Activated CD8-positive, alpha-beta memory T cell treated with anti-CD3 and anti-CD28 coated beads for 1 hour (primary cell): ENCODE measurements at places on chromosomes 7 and 10.

GRCh38 chr7:39741942-39742623 lies 118.7 kb downstream of the RALA start:
- DNase-seq, result peak; percentile 12

DNA sequence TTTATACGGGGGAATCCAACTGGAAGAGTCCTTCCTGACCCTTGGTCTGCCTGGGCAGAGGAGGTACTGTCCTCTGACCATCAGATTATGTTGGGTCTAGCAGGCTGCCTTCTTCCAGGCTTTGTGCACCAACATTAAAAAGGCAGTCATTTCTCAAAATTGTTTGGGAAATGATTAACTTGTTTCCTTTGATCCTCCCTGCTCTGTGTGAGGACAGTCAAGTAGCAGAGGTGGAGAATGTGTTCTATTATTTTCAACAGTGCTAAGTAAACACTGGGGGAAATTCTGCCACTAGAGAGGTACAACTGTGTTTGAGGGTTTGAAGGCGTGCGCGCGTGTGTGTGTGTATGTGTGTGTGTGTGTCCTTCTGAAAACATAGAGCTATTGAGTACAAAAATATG lies 20.6 kb downstream of the ACSL5 start:
- DNase-seq, result no peak

DNA sequence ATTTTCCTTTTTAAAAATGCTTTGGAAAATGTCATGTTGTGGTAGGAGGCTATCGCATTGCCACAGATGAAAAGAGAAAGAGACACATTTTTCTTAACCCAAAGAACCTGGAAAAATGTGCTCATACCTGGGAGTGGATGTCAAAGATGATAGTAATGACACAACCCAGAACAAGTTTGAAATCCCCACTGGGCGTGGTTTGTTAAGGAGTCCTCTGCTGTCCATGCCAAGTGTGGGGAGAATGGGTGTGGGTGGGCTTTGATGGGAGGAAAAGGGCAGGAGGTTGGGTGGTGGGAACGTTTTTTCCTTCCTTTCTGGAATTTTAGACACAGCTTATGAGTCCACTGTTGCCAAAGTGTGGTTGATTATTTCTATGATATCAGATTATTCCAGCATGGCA lies 10.9 kb downstream of the OPTN start:
- no peak for DNase-seq

GRCh38 chr10:70598857-70599295 lies 3.7 kb downstream of the PRF1 start:
- DNase-seq, result no peak

- no peak for DNase-seq
These were observed 47.7 kb upstream of the LYZL1 start for GRCh38 chr10:29240986-29241660.

GRCh38 chr7:109579901-109580300 lies 1010.2 kb downstream of the DNAJB9 start:
- no peak for DNase-seq

DNA sequence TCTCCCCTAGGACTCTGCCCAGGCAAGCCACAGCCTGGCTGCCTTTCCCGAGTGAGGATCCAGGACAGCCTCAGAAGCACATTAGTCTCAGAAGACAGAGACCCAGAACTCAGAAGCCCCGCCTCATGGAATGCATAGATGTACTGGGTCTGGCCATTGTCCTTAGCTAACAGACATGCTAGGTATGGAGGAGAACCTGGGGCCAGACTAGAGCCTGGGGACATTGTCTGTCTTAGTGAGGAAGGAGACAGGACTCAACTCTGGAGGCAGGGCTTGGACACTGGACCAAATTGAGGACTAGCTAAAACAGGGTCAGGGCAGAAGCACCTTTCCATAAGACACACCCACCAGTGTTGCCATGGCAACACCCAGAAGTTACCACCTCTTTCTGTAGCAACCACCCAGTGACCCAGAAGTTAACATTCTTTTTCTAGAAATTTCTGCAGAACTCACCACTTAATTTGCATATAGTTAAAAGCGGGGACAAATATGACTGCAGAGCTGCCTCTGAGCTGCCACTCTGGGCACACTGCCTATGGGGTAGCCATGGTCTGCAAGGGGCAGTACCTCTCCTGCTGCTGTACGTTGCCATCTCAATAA lies 27.5 kb downstream of the TLX1 start:
- no peak for DNase-seq

DNA sequence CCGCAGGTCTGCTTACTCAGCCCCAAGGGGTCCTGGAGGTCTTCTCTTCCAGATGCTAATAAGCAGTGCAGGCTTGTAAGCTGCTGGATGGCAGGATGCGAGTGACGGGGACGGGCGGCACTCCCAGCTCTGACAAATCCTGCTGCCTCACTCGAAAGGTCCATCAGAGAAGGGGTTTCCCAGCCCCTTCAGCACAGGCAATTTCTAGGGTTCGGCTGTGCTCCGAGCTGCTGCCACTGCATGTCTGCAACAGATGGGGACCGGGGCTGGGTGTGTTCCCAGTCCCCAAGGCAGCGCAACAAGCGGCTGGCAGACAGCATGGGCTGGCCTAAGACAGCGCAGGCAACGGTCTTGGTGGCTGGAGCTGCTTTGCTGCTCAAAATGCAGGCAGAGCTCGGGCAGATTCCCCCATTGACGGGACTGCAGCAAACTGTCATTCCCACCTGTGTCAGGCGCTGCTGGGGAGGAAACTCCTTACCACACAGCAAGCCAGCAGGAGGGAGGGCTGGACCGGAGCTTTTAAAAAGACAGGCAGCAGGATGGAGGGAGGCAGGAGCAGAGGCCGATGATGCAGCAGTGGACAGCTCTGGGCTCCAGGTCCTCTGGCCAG lies 62.4 kb downstream of the PRKAG2 start:
- no peak for DNase-seq

- DNase-seq, result no peak
These were observed 19.3 kb downstream of the MACC1 start for GRCh38 chr7:20197837-20198236.

DNA sequence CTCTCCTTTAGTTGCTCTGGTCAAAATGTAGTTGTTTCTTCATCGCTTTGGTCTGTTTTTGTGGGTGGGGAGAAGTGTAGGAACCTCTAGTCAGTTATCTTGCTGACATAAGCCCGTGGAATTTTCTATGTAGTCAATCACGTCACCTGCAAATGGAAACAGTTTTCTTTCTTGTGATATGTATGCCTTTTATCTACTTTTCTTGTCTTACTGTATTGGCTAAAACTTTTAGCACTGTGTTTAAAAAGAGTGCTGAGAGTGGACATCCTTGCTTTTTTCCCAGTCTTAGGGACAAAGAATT lies 42.3 kb downstream of the AKR1E2 start:
- no peak for DNase-seq

GRCh38 chr10:25627606-25628005 lies 306.4 kb upstream of the MYO3A start:
- no peak for DNase-seq

DNA sequence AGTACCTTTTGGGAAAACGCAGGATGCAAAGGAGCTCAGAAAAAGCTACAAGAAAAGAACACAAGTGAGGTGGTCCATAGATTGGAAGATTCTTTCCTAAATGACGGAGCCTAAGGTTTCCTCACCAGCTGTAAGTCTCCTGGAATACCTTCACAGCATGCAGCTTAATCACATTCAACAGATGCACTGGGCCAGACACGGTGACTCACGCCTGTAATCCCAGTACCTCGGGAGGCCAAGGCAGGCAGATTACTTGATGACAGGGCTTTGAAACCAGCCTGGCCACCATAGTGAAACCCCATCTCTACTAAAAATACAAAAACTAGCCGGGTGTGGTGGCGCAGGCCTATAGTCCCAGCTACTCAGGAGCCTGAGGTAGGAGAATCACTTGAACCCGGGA lies 228.7 kb downstream of the FRMD4A start:
- no peak for DNase-seq

DNA sequence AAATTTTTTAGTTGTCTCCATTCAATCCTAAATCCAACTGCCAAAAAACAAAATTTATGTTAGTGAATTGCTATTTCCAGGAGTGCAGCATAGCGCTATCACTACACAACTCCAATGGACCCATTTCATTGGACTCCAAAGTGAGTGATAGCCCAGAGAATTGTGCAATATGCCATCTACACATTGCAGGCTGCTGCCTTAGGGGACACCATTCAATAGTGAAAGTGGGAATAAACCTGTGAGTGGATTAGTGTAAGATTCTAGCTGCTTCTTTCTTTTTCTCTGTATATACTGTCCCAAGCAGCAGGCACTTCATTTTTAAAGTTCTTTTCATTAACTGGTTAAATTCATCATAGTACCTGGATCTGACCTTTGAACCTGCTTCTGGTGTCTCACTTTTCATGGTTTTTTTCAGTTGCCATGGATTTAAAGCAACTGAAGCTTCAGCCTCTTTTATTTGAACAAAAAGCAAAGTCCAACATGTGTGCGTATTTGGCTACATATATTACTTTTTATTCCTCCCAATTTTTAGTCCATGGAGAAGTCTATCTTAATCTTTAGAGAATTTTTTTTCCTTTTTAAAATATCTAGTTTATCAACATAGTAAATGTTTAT lies 97.3 kb downstream of the DGKB start:
- DNase-seq, result no peak

- DNase-seq, result no peak
These were observed 733.1 kb downstream of the PARD3 start for GRCh38 chr10:34081948-34082347.

- no peak for DNase-seq
These were observed 13.3 kb upstream of the PALD1 start for GRCh38 chr10:70465278-70465677.

- no peak for DNase-seq
These were observed 772.3 kb upstream of the GHITM start for GRCh38 chr10:83367036-83367435.

DNA sequence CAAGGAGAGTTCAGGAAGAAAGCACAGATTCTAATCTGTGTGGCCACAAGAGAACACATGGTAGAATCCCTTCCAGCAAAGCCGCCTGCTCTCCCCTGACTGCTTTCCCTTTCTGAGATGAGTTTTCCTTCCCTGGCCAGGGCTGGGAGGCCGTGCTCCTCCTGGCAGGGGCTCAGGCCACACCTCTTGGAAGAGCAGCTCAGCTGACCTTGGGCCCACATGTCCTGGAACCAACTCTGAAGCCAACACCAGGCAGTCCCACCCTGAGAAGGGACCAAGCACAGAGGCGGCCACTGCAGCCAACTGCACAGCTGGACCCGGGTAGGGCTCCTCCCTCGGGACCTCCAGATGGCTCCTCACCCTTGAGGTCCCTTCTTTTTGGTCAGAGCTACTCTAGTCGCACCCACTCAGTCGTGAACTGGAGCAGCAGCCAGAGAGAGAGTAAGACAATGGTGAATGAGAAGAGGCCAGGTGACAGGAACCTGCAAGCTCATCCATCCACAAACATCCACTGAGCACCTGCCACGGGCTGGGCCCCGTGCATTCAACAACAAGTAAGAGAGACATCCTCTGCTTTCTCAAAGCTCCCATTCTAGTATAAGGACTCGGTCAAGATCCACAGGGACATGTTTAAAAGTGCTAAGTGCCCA lies 40.3 kb downstream of the FAM53B start:
- no peak for DNase-seq

DNA sequence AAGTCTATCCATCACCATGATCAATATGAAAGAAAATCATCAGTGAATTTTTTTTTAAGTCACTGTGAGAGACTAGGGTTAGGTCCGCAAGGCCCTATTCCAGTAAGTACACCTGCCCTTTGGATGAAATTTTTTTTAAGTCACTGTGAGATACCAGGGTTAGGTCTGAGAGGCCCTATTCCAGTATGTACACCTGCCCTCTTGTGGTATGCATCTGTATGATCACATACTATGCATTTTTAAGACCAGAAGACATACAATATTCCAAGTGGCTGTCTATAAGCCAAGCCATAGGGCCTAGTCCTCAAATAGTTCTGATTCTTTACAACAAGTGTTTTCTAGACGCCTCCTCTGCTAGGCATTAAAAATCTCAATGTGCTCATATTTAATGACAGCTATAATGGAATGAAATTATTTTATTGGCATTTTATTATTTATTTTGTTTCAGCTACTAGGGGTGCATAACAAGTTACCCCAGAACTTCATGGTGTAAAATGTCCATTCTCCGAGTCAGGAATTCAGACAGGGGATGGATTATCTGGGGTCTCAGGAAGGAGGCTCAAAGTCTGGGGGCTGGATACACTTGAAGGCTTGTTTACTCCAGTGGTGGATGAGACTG lies 53.1 kb downstream of the TEX36 start:
- no peak for DNase-seq
